Glutamatergic neuron (in vitro differentiated cells): ENCODE measurements at places on chromosomes 1 and 21. TPM values are rescaled to one million over a fixed set of nuclear protein-coding genes. Genes with fewer than 3 reads are reported as not detected.

DNA sequence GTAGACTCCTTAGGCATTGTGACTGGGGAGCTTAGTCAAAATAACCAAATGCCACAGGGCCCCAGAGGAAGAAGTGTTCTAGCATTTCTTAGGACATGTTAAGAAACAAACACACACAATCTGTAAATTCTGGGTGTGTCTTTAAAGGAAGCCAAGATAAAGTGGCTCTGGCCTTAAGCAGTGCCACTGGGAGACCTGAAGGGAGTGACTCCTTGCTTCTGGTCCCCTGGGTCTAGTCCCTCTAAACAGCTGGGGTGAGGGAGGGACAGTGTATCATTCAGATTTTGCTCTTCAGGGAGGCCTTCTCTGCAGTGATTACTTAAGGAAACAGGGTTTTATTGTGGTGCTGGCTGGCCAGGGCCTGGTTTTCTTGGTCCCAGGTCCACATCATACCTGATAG lies 9.1 kb upstream of the PROK1 start:
- no peak for DNase-seq

DNA sequence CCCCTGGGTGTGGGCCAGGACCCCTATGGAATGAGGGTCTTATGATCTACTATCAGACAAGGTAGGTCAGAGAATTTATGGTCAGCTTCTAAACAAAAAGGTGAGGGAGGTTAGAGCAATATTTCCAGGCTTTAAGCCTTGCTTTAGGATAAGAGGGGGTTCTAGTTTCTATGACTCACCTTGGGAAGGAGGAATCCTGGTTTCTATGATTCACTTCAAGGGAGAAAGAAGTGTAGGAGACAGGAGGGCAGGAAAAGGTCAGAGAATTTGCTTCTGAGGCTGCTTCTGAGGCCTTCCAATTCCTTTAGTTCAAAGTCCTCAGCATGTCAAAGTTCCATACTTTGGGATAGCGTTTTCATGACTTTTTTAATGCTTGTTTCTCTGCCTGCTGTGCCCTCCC lies 35.2 kb downstream of the RGL1 start:
- no peak for DNase-seq

- no peak for DNase-seq
These were observed 88.3 kb downstream of the AK5 start for GRCh38 chr1:77370161-77370560.

DNA sequence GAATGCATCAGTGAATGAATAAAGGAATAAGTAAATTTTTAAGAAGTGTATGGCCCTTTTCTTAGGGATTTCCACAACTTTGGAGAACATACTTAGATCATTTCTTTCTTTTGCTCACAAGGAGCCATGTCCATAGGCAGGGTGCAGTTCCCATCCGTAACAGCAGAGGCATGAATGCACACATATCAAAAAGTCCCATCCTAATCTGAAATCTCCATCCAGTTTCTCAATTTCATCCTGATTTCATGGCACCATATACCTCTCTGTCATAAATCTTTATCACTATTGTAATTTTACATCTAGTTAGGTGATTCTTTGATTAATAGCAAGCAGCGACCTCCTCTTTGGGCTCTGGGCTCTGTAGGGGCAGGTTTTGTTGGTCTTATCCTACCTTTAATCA lies 359.2 kb downstream of the RRAGC start:
- peak; percentile 31 for DNase-seq

- DNase-seq: no peak
These were observed 36.9 kb upstream of the IFI16 start for GRCh38 chr1:158972841-158973240.

DNA sequence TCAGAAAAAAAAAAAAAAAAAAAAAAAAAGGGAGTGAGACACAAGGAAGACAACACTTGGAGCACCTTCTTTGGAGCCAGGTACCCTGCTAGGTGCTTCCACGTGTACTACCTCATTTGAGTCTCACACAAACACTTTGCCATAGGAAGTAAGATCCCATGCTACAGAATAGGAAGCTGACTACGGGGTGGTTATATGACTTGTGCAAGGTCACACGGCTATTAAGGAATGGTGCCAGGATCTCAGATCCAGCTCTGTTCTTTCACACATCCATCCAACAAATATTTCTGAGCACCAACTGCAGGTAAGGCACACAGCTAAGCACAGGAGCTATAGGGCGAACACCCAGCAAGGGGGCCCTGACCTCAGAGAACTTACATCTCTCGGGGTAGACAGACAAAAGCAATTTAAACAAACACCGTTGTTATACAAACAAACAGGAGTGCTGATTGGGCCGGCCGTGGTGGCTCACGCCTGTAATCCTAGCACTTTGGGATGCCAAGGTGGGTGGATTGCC lies 22.4 kb downstream of the PTAFR start:
- DNase-seq: no peak

GRCh38 chr1:160296036-160296435 lies 11.1 kb upstream of the PEX19 start:
- DNase-seq: no peak

DNA sequence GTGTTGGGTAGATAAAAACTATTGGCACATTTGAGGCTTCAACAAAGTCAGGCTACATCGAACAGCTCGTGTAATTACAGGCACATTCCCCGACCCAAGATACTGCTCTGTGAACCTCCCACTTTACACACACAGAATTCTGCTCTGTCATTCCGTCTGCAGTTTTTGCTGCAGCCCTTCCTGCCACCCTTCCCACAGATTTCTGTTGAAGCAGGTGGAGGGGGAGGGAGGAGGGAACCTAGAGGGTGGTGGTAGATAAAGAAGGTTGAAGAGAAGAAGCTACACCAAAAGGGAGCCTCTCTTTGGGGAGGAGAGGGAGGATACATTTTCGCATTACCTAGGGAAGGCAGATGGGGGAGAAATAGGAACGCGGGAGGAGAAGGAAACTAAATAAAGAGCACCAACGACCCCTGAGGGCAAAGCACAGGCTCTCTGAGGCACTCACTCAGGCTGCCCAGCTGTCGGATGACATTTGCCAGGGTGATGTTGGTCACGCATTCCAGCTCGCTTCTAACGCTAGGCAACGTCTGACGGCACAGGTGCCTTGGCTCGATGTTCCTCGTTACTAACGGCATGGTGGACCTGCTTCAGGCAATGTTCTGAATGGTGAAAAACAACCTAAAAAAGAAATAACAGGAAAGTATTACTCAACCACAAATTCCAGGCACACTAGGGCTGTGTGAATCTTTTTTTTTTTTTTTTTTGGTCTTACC lies 36.0 kb downstream of the GPR3 start:
- DNase-seq: peak; percentile 48

GRCh38 chr1:63704443-63704842 lies 69.4 kb upstream of the ROR1 start:
- DNase-seq: no peak

DNA sequence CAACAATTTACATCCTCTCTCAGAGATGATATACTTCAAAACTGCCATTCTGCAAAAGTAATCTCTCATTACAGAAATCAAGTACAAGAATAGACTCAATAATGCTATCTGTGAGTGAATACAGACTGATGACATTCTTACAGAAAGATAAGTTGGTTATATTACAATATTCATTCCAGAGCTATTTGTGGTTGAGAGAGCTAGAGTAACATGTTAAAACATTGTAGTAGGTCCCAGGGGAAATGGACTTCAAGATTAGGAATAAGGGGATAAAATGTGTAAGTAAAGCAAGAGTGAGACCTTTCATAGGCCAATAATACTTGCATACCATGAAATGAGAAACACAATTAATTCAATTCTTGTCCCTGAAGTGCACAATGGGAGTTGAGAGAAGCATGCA lies 1.5 kb downstream of the F13B start:
- DNase-seq: no peak

DNA sequence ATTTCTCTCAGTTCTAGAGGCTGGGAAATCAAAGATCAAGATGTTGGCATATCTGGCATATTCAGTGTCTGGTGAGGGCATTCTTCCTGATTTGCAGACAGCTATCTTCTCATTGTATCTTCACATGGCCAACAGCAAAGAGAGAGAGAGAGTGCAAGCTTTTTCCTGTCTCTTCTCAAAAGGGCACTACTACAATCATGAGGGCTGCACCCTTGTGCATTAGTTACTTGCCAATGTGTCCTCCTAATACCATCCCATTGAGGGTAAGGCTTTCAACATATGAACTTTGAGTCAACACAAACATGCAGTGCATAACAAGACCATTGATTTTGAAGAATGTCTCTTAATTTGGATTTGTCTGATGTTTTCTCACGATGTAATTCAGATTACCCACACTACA lies 78.0 kb downstream of the CCDC30 start:
- DNase-seq: no peak

Gene PLPP3
- total RNA-seq: 11.7 TPM

Gene LRP8
- total RNA-seq: 57.9 TPM

Gene MTR
- total RNA-seq: 33.2 TPM

Gene LCE1C
- total RNA-seq: not detected

Gene SPRR3
- total RNA-seq: not detected

Gene SIKE1
- 60.7 TPM for total RNA-seq

Gene DDR2
- 4.4 TPM for total RNA-seq
